A549 (cell line): ENCODE measurements at places on chromosomes 4 and X. TPM values are rescaled to one million over a fixed set of nuclear protein-coding genes. Genes with fewer than 3 reads are reported as not detected.

BEX1 gene
- polyA plus RNA-seq = not detected in 3 replicates

RHOXF2B gene
- polyA plus RNA-seq = not detected in 3 replicates

ITGB1BP2 gene
- 1.4 to 2.4 TPM (median 2.0 TPM) in 3 replicates for polyA plus RNA-seq

CTSO gene
- 0.72 to 0.81 TPM (median 0.78 TPM) in 3 replicates for polyA plus RNA-seq

DNA sequence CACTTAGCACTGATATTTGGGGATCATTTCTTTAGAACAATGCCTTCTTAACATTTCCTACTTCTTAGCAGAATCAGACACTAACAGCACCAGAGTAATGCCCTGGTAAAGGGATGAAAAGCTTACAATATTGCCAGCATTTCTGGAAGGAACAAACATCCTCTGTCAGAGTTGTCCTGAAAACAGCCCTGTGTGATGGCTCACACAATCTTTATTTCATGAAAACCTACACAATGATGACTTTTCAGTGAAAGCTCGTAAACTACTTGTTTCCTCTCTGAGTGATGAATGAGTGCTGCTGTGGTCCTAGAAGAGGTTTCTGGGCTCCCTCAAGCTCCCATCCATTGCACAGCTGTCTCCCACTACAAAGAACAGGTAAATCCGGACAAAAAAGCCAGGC is 52.8 kb downstream of the GPC4 start:
- DNase-seq = no peak

DNA sequence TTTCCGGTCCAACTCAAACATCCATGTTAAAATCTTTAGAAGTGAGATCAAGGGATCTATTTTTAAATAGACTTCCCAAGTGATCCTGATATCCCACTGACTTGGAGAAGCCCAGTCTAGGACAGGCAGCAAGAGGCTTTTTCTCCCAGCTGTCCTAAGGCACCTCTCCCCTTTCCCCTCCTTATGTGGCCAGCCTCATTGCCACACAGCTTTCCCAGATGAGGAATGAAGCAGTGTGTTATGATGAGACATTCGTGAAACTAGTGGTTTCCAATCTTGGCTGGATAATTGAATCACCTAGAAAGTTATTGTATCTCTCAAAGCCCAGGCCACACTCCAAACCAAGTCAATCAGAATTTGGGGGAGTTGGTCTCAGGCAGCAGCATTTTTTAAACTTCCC is 16.8 kb upstream of the HSD17B13 start:
- DNase-seq = no peak

DNA sequence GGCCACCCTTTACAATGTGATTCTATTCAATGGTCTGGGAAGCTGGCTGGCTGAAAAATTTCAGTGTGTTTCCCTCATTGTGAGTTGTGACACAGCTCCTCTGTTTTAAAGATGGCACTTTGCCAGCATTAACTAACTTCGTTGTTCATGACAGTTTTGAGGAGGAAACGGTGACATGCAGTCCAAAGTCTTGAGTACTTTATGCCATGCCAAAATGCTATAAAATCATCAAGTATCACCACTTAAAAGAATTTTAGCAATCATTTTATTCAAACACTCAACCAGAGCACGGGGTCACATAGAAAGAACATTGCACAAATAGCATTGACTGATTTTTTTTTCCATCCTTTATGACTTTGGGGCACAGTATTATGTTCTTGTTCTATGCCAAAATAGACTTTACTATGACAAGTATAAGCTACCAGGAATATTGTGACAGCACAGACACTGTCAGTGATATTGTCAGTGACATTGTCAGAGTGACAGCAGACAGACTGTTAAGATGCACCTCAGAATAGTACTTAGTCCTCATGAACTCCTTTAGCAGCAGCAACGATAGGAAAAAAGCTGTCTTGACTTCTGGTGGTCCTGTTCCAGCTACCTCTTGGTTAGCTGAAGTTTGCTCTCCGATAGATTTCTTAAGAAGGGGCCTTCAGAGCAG is 46.7 kb downstream of the CXCL13 start:
- DNase-seq = no peak

DNA sequence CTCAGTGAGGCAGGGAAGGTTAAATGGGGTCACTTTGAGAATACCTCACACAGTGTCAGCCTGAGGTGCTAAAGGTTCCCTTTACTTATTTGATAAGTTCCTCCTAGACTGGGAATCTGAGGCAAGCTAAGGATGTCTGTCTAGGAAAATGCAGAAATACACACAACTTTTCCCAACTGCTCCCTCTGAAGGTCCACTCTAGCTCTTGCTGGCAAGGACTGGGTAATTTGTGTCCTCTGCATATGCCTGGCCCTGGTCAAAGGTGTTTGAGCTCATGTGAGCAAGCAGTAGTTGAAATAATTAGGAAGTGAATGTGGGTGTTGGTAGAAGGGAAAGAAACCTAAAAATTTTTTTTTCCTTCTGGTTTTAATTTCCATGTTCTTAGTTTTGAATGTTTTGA is 21.3 kb downstream of the TXLNG start:
- no peak for DNase-seq

- no peak for DNase-seq
Measured at GRCh38 chr4:155903453-155903852, at the start of gene TDO2. Gene TDO2 (plus strand): TSS chr4:155903696. CDS start chr4:155903759, 63 bp downstream.

DNA sequence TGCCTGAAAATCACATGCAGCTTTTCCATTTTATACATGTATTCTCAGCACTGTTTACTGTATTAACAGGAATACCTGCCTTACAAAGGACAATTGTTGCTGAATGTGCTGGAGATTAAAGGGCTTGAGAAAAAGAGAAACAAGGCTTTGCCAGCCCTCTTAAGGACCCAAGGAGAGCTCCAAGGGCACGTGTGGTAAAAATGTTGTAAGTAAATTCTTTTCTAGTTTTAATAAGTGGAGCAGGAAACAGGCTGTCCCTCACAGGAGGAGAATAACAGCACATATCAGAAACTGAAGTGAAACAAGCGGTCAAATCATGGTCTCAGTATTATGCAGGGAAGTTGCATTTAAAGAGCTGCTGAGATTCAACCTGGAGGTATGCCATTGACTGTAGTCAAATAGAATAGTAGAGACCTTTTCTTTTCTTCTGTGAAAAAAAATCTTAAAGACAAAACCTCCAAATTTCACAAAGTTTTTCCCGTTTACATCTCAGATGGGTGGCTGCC is 18.5 kb downstream of the IGFBP7 start:
- DNase-seq = no peak

DNA sequence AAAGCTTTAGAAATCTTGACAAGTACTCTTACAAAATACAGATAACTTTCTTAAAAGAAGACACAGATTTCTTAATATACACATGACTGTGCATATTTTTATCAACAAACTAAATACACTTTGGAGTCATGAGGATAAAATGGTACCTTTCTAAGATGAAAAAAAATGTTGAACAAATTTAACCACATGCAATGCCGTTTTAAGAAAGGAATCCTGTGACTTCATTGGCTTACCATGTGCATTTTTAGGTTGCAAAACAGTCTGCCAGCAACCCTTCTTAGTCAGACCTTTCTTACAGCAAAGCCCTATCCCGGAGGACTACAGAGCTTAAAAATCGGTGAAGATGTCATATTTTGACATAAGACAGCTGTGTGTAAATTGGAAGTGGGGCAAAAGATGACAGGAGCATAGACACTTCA is 51.7 kb downstream of the GASK1B start:
- peak; percentile 37 for DNase-seq

DNA sequence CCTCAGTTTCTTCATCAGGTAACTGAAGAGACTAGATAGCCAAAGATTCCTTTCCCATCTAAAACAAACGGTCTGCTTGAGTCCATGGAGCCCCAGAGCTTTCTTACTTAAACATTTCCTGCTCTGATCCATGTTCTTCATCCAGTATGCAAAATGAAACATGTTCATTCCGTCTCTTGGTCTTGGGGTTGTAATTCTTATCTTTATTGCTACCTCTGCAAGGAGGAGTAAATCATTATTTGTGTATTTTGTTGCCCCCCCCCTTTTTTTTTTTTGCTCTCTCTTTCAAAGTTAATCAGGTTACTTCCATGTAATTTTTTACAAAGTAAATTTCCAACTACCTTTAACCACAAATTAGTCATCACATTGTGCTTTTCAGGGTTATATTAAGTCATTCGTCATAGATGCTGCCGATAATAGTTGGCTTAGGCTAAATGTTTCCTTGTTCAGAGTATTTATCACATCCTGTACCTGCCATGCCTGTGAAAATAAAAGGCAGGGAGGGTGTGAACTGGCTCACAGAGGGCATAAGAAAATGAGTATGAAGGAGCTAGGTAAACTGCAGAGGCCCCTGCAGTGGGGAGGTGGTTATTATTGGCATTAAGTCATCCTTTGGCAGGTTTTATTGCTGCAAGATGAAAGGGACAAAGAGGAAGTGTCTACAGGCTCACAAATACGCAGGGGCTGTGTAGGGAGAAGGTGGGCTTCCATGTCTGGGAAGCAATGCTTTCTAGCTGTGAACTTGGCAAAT is 76.7 kb upstream of the HS3ST1 start:
- DNase-seq = peak; percentile 41

- DNase-seq = peak; percentile 72
Measured at GRCh38 chr4:4488405-4489404, 53.1 kb downstream of the STX18 start.

- DNase-seq = no peak
Measured at GRCh38 chr4:7818399-7818911, 121.2 kb downstream of the AFAP1 start.

DNA sequence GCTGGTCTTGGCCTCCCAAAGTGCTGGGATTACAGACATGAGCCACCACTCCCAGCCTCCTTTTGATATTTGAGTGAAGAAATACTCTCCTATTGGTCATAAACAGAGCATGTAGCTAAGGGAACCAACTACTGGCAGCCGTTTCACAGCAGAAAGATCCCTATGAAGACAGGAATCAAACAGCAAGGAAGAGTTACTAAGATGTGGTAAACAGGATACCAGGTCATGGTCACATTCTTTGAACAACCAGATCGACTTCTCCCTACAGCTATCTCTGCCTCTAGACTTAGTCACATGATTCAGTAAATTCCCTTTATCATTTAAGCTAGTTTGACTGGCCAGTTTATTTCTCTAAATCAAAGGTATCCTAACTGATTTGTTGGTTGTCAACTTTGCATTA is 9.0 kb upstream of the HNRNPD start:
- no peak for DNase-seq

DNA sequence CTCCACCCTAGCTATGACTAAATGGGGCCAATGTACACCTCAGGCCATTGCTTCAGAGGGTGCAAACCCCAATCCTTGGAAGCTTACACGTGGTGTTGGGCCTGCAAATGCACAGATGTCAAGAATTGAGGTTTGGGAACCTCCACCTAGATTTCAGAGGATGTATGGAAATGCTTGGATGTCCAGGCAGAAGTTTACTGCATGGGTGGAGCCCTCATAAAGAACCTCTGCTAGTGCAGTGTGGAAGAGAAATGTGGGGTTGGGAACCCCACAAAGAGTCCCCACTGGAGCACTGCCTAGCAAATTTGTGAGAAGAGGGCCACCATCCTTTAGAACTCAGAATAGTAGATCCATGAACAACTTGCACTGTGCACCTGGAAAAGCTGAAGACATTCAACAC is 284.1 kb downstream of the ANTXR2 start:
- DNase-seq = no peak

- DNase-seq = peak; percentile 53
Measured at GRCh38 chr4:48275247-48275646, 5.6 kb upstream of the TEC start.

DNA sequence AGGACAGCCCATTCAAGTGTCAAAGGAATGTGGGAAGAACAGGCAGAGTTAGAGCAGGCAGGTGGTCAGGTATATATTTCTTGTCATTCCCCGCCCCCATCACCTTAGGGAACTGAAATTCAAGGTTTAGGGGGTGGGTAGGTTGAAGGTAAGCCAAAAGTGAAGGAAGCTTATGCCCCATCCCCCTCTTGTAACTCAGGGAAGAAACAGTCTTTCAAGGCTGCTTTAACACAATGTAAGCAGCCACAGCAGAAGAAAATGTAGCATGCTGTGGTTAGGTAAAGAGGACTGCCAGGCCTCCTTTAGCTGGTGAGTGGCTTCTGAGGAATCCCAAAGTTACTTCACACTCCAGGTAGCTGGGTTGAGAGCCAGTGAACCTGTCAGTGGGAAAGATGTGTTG is 122.3 kb downstream of the RS1 start:
- DNase-seq = no peak

- no peak for DNase-seq
Measured at GRCh38 chrX:86014421-86014820, 32.9 kb downstream of the CHM start.

GRCh38 chr4:182207830-182208396 is 35.3 kb upstream of the TENM3 start:
- peak; percentile 24 for DNase-seq

DNA sequence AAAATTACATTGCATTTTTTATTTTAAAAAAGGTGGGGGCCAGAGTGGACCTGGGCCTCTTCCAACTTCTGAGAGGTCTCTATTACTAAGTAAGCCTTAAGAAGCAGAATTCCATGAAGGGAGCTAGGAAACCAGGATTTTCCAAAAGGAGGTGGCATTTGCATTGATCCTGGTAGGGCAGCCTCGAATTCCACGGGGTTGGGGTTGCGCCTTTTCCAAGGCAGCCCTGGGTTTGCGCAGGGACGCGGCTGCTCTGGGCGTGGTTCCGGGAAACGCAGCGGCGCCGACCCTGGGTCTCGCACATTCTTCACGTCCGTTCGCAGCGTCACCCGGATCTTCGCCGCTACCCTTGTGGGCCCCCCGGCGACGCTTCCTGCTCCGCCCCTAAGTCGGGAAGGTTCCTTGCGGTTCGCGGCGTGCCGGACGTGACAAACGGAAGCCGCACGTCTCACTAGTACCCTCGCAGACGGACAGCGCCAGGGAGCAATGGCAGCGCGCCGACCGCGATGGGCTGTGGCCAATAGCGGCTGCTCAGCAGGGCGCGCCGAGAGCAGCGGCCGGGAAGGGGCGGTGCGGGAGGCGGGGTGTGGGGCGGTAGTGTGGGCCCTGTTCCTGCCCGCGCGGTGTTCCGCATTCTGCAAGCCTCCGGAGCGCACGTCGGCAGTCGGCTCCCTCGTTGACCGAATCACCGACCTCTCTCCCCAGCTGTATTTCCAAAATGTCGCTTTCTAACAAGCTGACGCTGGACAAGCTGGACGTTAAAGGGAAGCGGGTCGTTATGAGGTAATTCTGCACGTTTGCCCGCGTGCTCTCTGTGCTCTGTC is at the start of gene PGK1:
TSS of gene PGK1 (plus strand) at position 626 of the 824 bp plus-strand sequence. CDS start at position 719, 93 bp downstream.
- DNase-seq = peak; percentile 99

- DNase-seq = no peak
Measured at GRCh38 chrX:71667328-71668247, at the start of gene LOC101059915. Gene LOC101059915 (plus strand): TSS chrX:71667546.

DNA sequence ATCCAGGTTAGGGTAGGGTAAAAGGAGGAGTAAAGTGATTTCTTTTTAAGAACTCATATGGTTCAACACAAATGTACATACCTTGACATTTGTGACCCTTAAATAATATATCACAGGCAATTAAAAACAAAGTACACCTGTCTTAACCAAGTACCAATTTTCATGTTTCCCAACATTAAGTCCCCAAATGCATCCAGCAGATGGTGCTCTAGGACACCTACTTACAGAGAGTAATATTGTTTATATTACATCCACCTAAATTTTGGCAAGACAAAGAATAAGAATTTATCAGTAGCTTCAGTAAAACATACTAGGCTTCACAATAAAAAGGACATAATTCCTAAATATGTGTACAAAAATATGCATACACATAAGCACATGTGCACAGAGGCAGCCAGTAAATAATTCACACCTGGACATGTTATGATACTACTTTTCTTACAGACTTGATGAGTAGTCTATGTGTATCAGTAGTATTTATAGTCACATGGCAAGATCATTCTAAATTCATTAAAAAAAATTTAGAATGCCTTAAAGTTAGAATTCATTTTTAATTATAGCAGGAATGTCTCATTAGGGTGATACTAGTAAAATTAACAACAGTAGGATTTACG is 219.7 kb downstream of the DCLK2 start:
- DNase-seq = no peak
